ENCODE measurements at places on chromosomes 11 and 22.

DNA sequence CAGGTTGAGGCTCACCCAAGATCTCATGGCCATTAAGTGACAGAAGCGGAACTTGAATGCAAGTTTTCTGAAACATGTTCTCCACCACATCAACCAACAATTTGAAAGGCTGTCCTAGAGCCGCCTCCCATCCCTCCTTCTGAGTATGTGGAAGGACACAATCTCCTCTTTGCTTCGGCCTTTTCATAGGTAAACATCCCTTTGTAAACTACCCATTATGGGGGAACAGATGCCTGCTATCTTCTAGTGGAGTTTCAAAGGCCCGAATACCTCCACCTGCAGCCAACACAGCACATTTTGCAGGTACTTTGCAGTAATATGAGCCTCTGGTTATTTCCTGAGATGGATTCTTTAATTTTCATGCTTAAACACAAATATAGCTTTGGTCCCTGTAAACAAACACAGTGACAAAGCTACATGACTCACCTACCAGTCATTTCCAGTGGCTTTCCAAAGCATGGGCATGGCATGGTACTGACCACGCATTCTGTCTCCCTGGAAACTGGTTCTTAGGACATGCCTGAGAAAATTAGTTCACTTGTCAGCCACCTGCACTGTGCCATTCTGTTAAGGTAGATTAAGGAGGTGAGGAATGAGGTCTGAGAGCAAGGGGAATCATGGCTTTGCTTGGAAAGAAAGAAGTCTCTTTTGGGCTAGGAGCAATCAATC is 60.2 kb downstream of the EHF start:
- no peak for DNase-seq

DNA sequence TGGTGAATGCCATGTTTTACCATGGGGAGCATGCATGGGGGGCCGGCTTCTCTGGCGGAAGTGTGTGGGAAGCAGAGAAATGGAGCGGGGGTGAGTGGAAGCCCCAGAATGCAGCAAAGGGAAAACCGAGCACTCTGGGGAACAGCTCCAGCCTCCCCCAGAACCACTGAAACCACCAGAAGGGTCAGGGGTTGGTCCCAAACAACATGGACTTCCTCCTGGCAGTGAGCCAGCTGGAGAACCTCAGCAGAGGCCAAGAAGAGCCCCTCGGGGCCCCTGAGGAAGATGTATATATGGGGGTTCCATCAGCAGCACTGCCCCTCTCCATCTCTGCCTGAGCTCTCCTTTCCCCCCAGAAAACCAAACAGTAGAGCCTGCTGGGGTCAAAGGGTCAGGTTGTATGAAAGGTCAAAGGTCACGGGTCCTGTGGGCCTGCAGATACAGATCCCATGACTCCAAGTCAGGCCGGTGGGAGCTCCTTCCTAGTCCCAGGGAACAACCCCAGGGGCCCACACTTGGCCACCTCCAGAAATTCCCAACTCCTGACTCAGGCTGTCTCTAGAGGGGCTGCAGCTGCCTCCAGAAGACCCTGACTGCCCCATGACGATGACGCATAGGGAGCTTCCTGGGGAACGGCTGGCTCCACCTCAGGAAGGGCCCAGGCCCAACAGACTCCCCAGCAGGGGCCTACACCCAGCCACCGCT is 48.5 kb upstream of the TIMP3 start:
- no peak for DNase-seq

GRCh38 chr11:19092342-19092741 is 24.6 kb upstream of the ZDHHC13 start:
- no peak for DNase-seq

GRCh38 chr11:111351374-111352055 is 27.6 kb downstream of the POU2AF1 start:
- DNase-seq: no peak

GRCh38 chr22:40426594-40427333 is 56.4 kb downstream of the SGSM3 start:
- DNase-seq: no peak

GRCh38 chr22:31244046-31244942 is 32.2 kb downstream of the LIMK2 start:
- no peak for DNase-seq

- DNase-seq: no peak
Measured at GRCh38 chr22:35135165-35135564, 69.2 kb downstream of the ISX start.

- no peak for DNase-seq
Measured at GRCh38 chr11:31664129-31664528, 147.0 kb downstream of the PAX6 start.

DNA sequence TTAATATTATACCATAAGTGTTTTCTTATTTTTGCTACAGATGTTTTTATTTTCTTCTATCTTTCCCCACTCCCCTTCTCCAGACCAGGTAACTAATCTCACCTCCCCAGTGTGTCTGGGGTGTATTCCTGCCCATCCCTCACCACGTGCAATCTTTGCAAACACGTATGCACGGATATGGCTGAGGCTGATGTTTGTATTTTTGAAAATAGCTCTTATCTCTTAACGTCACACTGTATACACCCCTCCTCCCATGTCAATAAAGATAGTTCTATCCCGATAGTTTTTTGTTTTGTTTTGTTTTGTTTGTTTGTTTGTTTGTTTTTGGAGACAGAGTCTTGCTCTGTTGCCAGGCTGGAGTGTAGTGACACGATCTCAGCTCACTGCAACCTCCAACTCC is 127.5 kb downstream of the FBXO7 start:
- DNase-seq: no peak

DNA sequence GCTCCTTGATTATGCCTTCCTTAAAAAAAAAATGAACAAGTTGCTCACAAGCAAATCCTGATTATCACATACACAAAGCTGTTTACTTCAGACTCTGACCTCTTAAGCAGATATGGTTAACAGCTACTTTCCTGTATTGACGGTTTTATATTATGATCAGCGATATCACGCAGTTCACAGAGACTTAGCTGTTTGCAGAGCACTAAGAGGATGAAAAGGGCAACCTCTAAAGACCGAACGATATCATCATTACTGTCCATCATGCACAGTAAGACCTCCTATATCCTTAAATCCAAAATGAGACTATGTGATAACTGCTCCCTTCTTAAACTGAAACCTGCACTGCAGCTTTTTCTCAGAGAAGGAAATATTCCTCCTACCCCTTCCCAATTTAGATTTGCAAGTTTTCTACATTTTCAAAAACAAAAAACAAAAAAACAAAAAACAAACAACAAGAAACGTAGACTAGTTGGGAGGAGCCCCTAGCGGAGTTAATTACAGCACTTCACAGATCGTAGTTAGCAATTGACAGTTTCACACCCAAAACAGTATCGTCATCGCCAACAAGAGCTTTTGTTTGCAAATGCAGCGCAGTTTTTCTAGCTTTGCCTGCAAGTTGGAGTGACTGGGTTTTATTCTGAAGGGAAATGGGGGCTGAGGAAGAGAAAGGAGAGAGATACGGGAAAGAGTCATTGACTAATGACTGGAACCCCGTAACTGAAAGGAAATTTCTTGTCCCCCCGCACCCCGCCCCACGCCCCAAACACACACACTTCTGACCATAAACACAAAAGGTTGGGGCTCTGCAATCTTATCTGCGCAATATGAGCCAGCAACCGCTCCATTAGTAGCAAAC is 1.2 kb downstream of the DDX6 start:
- peak; percentile 27 for DNase-seq

DNA sequence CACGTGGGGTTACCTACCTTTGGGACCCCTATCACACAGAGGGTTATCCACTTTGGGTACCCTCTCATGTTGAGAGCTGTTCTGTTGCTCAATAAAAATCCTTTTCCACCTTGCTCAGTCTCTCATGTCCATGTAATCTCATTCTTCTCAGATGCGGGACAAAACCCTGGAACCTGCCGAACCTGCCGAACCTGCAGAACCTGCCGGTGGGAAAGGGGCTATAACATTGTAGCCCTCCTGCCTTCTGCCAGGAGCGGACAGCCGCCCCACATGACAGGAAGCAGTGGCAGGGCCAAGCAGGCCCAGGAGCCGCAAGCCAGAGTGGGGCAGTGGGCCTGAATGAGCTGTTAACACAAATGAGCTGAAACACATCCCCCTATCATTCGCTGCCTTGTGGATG is 18.1 kb downstream of the NPAT start:
- no peak for DNase-seq

GRCh38 chr22:27697888-27698287 is 103.7 kb downstream of the MN1 start:
- DNase-seq: no peak

DNA sequence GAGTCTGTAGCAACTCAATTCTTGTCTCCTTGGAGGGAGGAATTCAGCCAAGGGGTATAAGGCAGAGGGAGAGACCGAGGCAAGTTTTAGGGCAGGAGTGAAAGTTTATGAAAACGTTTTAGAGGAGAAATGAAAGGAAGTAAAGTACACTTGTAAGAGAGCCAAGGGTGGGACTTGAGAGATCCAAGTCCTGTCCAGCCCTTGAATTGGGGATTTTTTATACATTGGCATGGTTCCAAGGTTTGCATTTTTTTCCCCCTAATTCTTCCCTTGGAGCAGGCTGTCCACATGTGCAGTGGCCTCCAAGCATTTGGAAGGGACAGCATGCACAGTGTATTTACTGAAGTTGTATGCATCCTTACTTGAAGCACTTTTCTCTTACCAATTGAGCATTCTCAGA is 192.1 kb downstream of the LUZP2 start:
- DNase-seq: no peak

DNA sequence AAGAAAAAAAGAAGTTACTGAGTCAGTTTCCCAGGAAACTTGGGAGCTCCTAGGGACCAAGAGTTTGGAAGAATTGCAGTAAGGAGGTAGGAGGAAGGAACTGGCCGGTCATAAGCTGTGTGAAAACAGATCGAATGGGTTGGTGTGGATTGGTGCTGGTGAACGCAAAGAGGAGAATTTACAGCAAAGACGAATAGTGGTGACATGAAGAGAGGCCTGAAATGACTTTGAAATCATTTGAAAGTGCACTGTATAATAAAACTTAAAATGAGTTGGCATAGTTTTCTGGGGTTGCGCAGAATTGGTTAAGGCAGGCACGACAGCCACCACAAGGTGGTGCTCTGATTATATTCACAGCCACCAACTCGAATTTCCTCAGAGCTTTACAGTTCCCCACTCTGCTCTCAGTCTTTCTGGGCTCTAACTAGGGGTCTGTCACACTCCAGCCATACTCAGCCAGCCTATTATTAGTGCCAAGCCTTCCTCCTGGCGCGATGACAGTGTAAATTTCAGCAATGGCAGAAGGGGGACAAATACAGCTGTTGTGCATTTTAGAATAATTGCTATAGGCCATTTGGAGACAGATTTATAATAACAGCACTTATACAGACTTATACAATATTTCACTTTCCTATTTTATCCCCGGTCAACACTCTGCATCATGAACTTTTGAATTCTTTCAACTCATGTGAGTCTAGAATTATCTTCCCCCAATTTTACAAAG is 8.3 kb upstream of the HTR3B start:
- peak; percentile 59 for DNase-seq

DNA sequence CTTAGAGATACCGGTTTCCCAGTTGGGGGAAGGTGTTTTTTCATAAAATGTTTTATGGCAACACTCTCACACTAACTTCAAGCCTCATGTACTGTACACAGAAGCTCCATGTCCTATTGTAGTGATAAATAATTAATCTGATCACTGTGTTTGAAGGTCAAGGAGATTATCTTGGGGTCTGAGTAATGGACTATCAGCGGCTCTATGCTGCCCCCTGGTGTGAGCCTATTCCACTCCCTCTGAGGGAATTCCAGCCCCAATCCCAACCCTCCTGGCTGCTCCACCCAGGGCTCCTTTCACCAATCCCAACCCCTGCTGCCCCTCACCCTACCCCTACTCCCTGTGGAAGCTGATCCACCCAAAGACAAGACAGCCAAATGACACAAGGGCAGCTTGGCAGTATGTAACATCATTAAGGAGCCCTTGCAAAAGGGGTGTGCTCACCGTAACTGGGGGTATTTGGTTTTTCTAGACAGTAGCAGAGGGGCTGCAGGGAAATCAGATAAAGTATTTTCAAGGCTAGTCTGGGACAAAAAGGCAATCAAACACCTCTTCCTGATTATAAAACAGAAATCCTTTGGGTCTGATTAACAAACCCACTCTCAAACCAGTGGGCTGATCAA is 22.3 kb downstream of the HPS4 start:
- DNase-seq: peak; percentile 54

- no peak for DNase-seq
Measured at GRCh38 chr22:42967005-42967404, 47.9 kb downstream of the PACSIN2 start.

DNA sequence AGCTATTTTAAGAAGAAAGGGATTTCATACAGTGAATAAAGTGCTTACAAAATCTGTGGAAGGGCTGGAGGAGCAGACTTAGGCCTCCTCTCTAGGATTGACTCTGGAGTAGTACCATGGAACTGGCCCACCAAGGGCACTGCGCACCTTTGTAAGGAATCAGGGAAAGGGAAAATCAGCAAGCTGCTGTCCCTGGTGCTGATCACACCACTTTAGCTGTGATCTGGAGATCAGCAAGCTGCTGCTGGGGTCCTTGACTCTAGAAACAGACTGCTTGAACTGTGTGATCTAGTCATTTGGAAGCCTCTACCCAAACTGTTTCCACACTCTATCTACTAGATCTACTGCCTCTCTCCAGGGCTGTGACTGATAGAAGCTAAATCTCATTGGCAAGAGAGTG is 18.4 kb upstream of the TECTA start:
- peak; percentile 5 for DNase-seq

- DNase-seq: no peak
Measured at GRCh38 chr11:30107899-30108298, 91.1 kb upstream of the KCNA4 start.

- no peak for DNase-seq
Measured at GRCh38 chr11:123719452-123719851, 22.0 kb downstream of the ZNF202 start.

- DNase-seq: no peak
Measured at GRCh38 chr22:46031965-46032851, 55.2 kb upstream of the WNT7B start.

DNA sequence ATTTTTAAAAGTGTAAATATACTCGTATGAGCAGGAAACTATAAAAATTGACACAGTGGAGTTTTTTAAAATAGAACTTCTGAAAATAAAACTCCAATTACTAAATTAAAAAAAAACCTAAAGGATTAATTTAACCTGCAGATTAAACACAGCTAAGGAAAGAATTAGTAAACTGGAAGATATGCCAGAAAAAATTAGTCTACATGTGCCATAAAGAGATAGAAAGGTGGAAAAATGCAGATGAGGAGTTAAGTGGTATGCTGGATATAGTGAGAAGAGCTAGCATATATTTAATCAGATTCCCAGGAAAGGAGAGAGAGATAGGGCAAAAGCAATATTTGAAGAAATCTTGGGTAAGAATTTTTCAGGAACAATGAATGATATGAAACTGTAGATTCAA is 315.8 kb upstream of the CADM1 start:
- no peak for DNase-seq

DNA sequence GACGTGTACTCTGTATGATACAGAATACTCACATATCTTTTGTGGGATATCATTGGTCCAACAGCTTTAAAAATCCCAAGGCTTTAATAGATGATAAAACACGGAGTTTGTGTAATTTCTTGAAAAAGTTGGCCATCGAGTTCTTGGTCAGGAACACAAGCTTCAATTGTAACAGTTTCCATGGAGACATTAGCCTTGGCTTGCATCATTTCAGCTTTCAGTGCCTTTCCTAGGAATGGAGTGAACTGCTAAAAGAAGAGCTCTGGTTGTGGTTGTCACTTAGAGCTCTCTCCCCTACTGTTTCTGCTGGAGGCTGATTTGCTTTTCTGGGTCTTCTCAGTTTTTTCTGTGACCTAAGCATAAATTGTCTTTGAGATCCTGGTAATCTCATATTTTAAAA is 14.2 kb downstream of the BMAL1 start:
- no peak for DNase-seq

- no peak for DNase-seq
Measured at GRCh38 chr11:74354036-74354435, 42.6 kb upstream of the P4HA3 start.

- no peak for DNase-seq
Measured at GRCh38 chr11:35287344-35287890, 131.9 kb downstream of the SLC1A2 start.

Data from KBM-7 (cell line).